ENCODE measurements at places on chromosomes 5 and 9.

- no peak for DNase-seq
These were observed 232.5 kb downstream of the SPATA31A1 start for GRCh38 chr9:39587844-39588499.

- DNase-seq: no peak
These were observed 77.5 kb downstream of the PSD2 start for GRCh38 chr5:139872851-139873794.

GRCh38 chr5:100319885-100320284, 215.3 kb upstream of the FAM174A start:
- no peak for DNase-seq

GRCh38 chr9:136297016-136297691, 6.7 kb downstream of the CCDC187 start:
- DNase-seq: no peak

- no peak for DNase-seq
These were observed 6.0 kb downstream of the CD74 start for GRCh38 chr5:150406723-150407095.

DNA sequence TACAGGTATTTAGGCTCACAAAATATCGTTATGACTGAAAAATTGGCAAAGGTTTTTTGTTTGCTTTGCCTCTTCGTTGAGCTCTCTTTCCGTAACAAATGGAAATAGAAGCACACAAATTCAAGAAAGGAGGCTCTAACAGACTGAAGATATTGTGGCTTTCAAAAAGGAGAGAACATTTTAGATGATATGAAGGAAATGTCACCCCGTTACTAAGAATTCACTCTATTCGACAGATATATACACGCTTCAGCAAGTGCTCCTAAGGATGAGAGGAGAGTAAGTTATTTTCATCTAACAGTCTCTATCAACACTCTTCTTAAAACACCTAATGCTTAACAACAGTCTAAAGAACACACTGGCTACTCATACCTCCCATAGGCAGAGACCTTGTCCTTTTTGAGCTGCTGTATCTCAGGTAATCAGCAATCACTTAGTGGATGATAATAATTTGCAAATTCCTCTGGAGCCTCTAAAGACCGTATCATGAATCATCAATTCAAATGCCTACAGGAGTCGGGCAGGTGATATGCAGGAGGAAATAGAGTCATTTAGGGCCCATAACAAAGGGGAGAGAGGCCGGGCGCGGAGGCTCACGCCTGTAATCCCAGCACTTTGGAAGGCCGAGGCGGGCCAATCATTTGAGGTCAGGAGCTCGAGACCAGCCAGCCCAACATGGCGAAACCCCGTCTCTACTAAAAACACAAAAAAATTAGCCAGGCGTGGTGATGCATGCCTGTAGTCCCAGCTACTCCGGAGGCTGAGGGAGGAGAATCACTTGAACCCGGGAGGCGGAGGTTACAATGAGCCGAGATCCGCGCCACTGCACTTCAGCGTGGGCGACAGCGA, 1.4 kb upstream of the HSDL2 start:
- DNase-seq: no peak

- DNase-seq: no peak
These were observed at the start of gene FAM81B for GRCh38 chr5:95390812-95391492. TSS of gene FAM81B (plus strand) at chr5:95391366. CDS start at chr5:95391390, 24 bp downstream.

- no peak for DNase-seq
These were observed 153.3 kb downstream of the PJA2 start for GRCh38 chr5:109256486-109256885.

GRCh38 chr5:154147666-154148065, 42.9 kb upstream of the GALNT10 start:
- no peak for DNase-seq

- no peak for DNase-seq
These were observed 218.9 kb downstream of the DIRAS2 start for GRCh38 chr9:90423661-90424193.

DNA sequence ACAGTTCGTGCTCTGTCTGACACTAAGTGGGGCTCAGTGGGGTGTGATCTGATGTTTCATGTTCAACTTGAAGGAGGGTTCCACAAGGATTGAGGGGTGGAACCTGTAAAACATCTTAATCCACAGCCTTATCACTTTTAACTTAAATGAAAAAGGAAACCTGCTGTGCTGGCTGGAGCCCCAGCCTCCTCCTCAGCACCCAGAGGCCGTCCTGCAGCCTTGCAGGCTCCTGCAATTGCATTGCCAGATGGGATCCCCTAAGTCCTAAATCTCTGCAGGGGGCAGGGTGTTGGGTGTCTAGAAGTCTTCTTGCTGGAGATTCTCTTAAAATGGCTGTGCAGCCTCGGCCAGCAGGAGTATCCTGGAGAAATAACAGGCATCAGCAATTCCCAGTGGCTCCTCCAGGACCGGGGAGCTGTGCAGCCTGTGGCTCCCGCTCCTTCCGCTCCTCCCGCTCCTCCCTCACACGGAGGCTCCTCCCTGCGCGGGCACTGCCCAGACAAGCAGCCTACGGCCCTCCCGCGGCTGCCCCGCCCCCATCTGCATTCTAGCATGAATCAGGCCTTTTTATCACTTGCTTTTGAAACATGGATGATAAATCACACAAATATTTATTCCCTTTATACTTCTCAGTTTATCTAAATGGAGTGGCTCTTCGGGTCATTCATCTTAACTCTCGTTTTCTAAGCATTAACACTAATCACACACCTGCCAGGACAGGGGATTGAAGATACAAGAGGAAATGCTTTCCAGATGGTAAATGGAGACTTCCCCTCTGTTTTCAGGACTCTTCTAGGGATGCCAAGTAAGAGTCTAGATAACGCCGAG, 131.0 kb downstream of the ADAMTS16 start:
- no peak for DNase-seq

GRCh38 chr9:115969096-115969495, 184.5 kb upstream of the PAPPA start:
- no peak for DNase-seq

DNA sequence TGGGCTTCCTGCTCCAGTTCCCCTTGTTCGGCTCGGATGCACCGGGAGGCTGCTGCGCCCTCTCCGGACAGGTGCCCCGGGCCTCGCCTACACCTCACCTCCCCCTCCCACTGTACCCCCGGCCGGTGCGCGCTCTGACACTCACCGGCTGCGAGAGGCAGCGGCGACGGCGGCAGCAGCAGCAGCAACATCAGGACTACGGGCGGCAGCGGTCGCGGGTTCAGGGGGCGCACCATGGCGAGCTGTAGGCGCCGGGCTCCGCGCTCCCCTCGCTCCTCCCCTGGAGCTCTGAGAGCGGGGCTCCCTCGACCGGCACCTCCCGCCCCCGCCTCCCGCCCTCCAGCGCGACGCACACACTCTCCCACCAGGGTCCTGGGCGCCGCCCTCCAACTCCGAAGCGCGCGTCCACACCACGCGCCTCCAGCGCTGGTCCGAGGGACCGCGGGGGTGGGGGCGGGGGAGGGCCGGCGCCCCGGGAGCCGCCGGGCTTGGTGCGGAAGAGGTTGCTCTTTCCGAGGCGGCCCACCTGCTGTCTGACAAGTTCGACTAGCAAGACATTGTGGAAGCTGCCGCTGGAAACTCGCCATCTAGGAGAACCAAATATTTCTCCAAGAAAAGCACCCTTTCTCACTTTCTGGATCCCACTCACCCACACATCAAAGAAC, at the start of gene GFRA3:
TSS of gene GFRA3 (minus strand) at position 433 of the 665 bp plus-strand sequence. CDS start at position 236, 197 bp downstream.
- DNase-seq: no peak

DNA sequence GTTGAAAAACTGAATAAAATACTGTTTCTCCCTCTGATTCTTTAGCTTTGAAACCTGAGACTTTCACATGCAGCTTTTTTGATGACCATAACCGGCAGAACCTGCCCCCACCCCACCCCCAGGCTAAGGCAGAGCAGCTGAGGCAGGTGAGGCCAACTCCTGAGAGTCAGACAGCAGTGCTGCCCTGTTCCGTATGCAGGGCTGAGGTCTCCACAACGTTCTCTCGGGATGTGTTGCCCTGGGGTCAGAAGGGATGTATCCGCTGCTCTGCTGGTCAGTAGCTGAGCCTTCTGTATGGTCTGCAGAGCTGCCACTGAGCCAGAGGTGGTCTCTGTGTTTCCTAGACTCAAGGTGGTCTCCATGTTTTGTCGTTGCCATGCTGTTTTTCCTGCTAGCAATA, 190.5 kb downstream of the AOPEP start:
- no peak for DNase-seq

GRCh38 chr5:178113141-178113787, at the start of gene N4BP3:
TSS of gene N4BP3 (plus strand) at chr5:178113532. CDS start at chr5:178119584, 6,052 bp downstream.
- DNase-seq: no peak

GRCh38 chr5:72509401-72509800, 2.2 kb upstream of the ZNF366 start:
- DNase-seq: no peak

- DNase-seq: no peak
These were observed 26.8 kb upstream of the STXBP1 start for GRCh38 chr9:127585161-127585819.

DNA sequence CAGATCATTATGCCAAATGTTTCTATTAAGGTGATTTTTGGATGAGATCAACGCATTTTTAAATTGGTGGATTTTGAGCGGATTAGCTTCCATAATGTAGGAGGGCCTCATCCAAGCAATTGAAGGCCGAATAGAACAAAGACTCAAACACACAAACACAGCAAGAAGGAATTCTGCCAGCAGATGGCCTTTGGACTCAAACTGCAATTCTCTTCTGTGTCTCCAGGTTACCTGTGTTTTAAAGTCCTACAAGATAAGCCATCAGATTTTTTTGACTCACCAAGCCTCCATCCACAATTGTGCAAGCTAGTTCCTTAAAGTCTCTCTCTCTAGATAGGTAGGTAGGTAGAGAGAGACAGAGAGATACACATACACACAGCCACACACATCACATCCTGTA, 25.5 kb downstream of the CDH6 start:
- no peak for DNase-seq

- peak; percentile 9 for DNase-seq
These were observed 98.4 kb downstream of the FNBP1 start for GRCh38 chr9:129944506-129945116.

- no peak for DNase-seq
These were observed 127.9 kb upstream of the SLC30A5 start for GRCh38 chr5:68965926-68966325.

GRCh38 chr5:179267671-179268083, 77.6 kb downstream of the ADAMTS2 start:
- no peak for DNase-seq

- DNase-seq: no peak
These were observed 47.0 kb downstream of the RAPGEF1 start for GRCh38 chr9:131692612-131693562.

GRCh38 chr9:128244091-128244836, 31.5 kb downstream of the GOLGA2 start:
- DNase-seq: no peak

GRCh38 chr5:134026521-134027287, 21.9 kb upstream of the VDAC1 start:
- no peak for DNase-seq
